HFFc6 (cell line): ENCODE measurements at places on chromosomes 7 and 10.

DNA sequence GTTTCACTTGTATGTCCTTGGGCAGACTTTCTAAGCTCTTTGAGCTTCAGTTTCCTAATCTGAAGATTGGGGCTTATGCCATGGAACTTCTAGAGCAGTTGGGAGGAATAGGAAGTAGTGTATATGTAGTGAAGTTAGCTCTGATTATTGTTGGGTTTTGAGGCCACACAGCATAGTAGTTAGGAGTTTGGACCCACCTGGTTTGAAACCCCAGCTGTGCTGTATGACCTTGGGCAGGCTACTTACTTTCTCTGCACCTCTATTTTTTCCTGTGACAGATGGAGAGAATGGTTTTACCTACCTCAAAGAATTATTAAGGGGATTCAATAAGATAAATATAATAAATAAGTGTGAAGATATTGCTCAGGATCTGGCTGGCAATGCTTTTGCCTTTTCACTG lies 61.4 kb upstream of the ADRB1 start:
- no peak for DNase-seq

- DNase-seq = no peak
Measured at GRCh38 chr7:135843214-135843613, 94.6 kb upstream of the FAM180A start.

DNA sequence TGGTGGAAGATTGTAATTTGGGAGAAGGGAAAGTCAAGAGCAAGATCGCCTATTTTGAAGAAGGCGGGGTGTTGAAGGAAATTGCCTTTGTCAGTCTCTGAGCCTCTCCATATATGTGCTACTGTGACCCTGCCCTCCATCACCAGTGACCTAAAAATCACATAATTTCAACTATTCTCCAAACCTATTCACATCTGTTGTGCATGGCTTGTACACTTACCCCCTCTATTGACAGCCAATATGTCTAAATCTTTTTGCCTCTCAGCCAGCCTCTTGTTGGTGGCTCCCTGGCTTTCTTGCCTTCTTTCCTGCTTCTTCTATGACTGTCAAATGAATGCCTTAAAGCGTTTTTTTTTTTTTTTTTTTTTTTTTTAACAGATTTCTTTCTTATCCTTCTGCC lies 295.6 kb downstream of the AUTS2 start:
- no peak for DNase-seq

DNA sequence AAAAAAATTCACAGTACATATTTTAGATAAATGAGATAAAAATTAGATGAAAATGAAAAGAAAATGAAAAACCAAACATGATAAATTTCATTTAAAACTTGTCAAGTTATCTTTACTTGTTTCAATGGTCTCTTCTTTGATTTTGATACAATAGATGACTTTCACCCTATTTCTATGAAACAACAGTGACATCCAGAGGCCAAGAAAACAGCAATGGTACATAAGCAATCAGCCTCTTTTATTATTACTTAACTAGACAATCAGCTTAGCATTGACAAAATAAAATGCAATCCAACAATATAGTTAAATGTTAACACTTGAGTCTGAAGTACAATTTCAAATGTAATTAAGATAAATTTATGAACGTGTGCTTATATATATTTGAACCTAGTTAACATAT lies 74.8 kb upstream of the GPR37 start:
- DNase-seq = no peak

DNA sequence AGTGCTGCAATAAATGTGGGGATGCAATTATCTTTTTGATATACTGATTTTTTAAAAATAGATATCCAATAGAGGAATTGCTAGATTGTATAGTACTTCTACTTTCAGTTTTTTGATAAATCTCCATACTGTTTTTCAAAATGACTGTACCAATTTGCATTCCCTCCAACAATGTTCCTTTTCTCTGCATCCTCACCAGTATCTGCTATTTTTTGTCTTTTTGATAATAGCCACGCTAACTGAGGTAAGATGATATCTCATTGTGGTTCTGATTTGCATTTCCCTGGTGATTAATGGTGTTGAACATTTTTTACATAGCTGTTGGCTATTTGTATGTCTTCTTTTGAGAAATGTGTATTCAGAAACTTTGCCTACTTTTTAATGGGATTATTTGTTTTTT lies 217.7 kb upstream of the MTPN start:
- no peak for DNase-seq

GRCh38 chr7:47207956-47208355 lies 374.0 kb downstream of the TNS3 start:
- no peak for DNase-seq

GRCh38 chr10:121579656-121580055 lies 18.6 kb downstream of the FGFR2 start:
- DNase-seq = no peak

- no peak for DNase-seq
Measured at GRCh38 chr10:55374917-55375316, 573.9 kb upstream of the PCDH15 start.
